ENCODE measurements at places on chromosomes 3 and 15.

DNA sequence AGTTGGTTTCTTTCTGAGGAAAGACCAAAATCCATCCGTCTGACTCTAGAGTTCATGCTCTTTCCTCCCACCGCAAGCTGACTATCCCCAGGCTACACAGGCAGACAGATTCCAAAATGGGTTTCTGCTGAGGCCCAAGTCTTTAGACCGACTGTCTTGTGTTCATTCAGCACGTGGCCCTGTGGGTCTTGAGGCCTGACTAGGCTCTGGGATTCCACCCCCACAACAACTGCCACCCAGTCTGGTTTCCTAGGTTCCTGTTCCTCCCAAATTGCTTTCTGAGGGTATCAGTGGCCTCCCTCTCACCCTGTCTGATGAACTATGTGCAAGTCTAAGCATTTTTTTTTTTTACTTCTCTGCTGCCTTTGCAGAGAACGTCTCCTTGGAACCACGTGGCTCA is 67.7 kb downstream of the CYP19A1 start:
- no peak for DNase-seq

DNA sequence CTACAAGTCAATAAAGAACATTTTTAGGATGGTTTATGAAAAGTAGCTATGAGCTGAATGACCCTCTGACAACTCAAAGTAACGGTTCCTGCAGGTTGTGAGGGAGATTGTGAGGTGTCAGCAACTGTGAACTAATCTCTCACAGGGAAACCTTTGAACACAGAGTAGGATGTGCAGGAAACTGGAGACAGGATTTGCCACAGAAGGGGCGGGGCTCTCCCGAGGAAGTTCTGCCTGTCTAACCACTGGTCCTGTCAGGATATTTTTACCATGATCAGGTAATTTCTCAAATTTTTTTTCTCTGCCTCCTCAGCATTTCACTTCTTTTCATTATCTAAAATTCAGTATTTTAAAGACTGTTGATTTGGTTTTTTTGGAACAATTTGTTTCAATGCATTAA is 33.3 kb downstream of the LEO1 start:
- DNase-seq = no peak

DNA sequence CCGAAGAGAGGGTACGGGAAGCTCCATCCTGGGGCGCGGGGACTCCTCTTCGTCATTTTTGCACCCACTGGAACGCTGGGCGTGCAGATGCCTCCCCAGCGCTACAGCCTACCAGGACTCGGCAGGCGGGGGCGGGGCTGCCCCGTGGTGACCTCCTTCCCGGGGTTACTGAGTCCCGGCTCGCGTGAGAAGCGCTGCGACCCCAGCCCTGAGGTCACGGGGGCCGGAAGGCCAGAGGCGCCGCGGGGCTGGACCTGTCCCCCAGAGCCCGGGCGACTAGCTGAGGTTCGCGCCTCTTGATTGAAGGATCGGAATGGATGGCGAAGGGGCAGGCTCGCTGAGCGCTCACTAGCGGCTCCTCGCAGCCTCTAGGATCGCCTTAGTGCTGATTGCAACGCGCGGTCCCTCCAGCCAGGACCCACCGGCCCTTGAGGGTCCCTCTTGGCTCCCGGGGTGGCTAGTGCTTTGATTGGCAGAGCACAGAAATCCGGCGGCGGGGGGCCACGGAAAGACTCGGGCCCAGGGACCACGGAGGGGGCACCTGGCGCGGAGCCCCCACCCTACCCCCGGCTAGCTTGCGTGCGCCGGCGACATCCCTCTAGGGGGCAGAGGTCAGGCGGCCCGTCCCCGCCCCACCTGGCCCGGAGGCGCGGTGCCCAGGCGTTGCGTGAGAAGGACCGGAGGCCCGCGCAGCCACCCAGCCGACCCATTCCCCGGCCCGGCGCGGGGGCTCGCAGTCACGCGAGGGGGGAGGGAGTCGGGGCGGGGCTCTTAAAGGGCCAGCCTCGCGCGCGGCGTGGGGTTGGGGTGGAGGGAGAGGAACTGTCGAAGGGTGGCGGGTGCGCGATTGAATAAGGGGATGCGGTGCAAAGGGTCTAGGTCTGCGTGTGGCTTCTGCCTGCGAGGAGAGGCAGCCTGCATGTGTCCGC is 781 bp upstream of the CYP1A1 start:
- no peak for DNase-seq

DNA sequence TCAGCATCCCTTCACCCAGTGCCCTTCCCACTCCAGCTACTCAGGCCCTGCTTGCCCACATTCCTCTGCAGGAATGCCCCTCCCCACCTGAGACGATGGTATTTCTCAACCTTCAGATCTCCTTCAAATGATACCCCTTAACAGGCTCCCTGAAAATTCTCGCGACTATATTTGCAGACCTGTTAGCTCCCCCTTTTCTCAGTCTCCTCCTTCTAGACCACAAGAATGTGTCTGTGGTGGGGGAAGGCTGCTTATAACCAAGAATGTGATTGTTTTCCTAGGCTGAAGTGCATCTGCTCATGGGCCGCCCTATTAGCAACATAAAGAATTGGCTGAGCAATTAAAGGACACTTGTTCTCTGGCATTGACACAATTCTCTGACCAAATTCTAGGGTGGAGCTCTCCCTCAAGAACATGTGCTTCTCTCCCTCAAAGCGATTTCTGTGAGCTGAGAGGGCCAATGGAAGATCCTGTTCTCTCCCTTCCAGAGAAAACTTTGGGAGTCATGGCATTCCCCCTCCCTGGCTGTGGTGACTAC is 19.1 kb upstream of the LIMD1 start:
- DNase-seq = no peak

- no peak for DNase-seq
Observed at GRCh38 chr3:109356442-109357155, 19.3 kb upstream of the DPPA4 start.

DNA sequence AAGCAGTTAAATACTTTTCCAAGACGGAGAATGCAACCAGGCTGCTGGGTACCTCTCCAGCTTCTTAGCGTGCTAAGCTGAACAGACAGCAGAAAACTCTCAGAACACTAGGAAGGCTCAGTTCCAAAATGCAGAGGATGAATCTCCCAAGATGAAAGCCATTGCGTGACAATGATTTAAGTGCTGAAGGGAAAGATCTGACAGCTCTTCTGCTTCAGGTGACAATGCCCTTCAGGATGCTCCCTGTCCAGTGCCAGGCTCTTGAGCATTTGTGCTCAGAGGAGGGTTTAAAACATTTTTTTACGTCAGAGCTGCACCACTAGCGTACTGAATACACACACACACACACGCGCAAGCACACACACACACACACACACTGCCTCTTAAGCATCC is 26.3 kb downstream of the ARHGEF3 start:
- no peak for DNase-seq

Data from fibroblast of skin of left biceps (primary cell).